ENCODE measurements at places on chromosomes 2 and 18.
A peak's percentile ranks its signal among the peaks of the same experiment; 100 is the strongest.

- DNase-seq, result no peak
Measured at GRCh38 chr2:209208211-209208610, 215.6 kb upstream of the MAP2 start.

DNA sequence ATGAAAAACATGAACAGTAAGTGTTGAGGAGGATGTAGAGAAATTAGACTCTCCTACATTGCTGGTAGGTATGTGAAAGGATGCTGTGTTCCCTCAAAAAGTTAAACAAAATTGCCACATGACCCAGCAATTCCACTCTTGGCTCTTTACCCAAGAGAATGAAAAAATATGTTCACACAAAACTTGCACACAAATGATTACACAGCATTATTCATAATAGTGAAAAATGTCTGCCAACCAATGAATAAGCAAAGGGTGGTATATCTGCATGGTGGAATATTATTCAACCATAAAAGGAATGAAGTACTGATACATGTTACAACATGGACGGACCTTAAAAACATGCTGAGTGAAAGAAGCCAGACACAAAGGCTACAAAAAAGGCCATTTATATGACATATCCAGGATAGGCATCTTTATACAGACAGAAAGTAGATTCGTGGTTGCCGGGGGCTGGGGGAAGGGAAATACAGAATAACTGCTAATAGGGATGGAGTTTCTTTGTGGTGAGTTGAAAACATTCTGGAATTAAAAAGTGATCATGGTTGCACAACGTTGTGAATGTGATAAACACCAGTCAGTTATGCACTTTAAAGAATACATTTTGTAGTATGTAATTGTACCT is 85.4 kb upstream of the MYO3B start:
- DNase-seq, result no peak

DNA sequence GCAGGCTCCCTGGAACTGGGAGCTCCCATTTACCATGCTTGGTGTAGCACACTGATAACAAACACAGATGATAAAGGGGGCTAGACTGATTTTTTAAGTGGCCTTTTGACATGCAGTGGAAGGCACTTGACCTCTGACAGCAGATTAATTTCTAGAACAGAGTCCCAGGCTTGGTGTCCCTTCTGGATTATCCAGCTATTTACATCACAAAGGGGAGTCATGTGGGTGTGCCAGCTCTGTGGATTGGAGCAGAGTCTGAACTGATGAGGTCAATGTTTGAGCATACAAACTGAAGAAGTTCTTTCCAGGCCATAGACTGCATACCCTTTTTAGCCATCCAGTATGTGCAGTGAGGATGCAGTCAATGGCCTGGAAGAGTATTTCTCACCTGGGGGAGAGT is 31.5 kb upstream of the SIX2 start:
- no peak for DNase-seq

DNA sequence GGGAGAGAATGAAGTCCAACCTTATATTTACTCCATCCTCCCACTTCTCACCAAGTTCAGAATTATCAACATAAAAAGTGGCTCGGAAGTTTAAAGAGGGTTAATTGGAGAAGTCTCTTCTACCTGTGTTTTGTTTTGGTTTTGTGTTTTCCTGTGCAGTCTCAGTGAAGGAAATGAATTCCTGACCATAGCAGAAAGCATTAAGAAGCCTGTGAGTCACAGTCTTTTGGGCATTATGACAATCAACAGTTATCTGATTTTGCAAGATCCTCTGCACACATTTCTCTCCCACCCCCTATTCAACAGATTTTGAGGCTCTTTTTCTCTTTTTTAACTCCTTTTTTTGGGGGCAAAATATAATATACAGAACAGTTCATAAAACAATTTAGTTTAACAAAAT is 8.6 kb upstream of the RPL37A start:
- DNase-seq, result no peak

GRCh38 chr2:58721912-58722591 is 480.9 kb upstream of the FANCL start:
- no peak for DNase-seq

DNA sequence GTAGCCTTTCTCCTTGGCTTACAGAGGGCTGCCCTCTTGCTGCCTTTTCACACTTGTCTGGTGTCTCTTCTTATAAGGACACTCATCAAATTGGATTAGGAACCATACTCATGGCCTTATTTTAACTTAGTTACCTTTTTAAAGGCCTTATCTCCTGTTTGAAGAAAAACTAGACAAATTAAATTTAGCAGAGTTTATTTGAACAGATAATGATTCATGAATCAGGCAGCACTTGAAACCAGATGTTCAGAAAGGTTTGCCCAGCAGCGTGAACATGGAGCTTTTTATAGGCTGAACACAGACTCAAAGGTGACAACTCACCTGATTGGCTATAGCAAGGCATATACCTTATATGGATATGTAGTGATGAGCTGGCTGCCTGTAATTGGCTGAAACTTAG is 238.0 kb downstream of the GULP1 start:
- no peak for DNase-seq

GRCh38 chr18:6161549-6161948 is 253.2 kb downstream of the L3MBTL4 start:
- no peak for DNase-seq

- DNase-seq, result no peak
Measured at GRCh38 chr2:237065071-237065377, 20.7 kb upstream of the COPS8 start.

GRCh38 chr2:229180658-229181057 is 90.4 kb downstream of the PID1 start:
- DNase-seq, result no peak

DNA sequence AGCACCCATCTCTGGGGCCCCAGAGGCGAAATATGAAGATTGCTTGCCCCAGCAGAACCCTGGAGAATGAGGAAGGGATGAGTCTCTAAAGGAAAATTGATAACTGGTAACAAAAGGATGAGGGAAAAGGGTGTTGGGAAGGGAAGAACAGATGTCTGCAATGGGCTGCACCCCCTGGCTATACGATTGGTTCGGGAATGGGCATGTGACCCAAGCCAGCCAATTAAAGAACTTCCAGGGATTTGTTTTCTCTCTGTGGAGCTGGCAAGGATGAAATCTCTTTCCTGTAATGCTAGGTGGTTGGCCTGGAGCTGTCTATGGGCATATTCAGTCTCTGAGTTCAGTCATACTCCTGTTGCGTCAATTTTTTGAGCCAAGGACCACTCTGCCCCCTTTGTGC is 12.8 kb upstream of the NPPC start:
- DNase-seq, result no peak

GRCh38 chr2:15568874-15569273 is 7.7 kb upstream of the NBAS start:
- DNase-seq, result no peak

GRCh38 chr2:84849271-84849952 is 31.5 kb downstream of the TRABD2A start:
- DNase-seq, result no peak

- no peak for DNase-seq
Measured at GRCh38 chr2:64914735-64915509, 74.3 kb upstream of the SLC1A4 start.

DNA sequence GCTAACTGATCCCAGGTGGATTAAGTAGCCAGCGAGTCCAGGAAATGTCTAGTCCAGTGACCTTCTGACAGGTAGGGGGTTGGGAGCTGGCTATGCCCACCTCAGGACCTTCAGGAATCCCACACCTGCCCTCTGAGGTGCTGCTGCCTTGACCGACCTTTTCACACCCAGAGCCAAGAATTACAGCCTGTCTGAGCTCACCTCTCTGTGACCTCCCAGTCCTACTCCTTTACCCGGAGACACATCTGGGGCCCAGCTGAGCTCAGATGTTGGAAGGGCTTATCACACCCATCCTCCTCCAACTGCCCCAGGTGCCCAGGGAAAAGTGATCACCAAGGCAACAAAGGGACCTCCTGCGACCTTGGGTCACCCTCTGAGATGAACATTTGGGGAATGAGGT is 413.3 kb upstream of the TNP1 start:
- DNase-seq, result no peak

DNA sequence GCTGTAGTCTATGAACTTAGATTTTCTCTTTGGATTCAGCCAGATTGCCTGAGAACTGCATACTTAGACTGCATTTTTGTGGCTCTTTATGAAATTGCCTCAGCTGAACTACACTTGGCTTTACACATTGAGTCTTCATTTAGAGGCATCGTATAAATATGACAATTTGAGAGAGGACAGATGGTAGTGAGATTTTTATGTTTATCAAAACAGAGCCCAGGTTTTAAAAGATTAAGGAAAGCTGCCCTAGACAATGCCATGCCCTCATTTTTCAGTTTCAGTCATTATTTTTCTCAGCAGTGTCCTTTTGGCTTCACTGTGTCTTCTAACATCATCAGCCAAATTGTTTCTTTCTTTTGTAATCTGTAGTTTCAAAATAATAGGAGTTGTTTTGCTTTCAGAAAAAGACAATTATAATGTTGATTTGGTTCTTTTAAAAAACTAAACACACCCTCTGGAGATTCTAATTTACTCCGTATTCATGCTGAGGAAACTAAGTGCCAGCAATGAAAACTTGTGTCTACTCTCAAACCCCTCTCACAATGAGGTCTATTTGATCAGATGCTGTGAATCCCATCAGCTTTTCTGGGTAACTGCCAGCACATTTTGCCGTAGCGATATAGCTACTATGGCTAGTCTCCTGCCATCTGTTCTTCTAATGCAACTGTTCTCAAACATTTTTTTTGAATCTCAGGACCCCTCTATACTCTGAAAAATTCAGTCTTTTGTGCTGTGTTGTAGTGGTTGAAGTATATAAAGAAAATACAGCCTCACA is 46.2 kb downstream of the TWSG1 start:
- no peak for DNase-seq

- peak; percentile 83 for DNase-seq
Measured at GRCh38 chr18:37484983-37485834, 80.4 kb downstream of the CELF4 start.

- no peak for DNase-seq
Measured at GRCh38 chr2:101109451-101110118, 41.6 kb downstream of the TBC1D8 start.

DNA sequence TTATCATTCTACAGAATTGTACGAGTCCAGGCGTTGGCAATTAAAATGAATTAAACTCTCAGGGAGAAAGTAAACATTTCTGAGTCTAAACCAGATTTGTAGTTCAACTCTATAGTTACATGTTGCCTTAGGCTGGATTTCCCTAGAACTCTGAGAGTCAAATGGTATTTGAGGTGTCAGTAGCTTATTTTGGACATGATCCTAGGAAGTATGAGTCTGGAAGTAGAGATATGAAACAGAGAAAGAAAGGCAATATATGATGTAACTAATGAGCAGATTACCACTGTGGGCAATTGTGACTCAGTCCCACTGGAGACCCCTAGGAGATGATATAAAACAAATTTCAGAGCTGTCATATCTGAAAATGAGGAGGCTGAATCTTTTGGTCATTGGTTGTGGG is 199.1 kb upstream of the UBE2E3 start:
- no peak for DNase-seq

- no peak for DNase-seq
Measured at GRCh38 chr2:199848389-199849130, 2.4 kb downstream of the FTCDNL1 start.

- no peak for DNase-seq
Measured at GRCh38 chr18:74380916-74381315, 65.3 kb downstream of the C18orf63 start.

DNA sequence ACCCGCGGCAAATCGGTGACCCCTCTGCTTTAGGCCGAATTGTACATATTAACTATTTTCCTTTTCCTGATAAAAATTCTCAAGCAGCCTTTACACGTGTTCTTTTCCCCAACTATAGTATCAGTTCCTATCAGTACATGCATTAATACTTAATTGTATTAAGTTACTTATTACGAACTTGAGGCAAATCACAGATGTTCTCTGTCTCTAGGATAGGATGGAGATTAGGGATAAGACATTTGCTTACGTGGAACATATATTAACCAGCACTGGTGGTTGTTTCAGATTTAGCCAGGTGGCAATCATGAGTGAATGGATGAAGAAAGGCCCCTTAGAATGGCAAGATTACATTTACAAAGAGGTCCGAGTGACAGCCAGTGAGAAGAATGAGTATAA is 675 bp downstream of the GEMIN6 start:
- no peak for DNase-seq

GRCh38 chr18:32775628-32776027 is 2.8 kb upstream of the KLHL14 start:
- DNase-seq, result no peak

DNA sequence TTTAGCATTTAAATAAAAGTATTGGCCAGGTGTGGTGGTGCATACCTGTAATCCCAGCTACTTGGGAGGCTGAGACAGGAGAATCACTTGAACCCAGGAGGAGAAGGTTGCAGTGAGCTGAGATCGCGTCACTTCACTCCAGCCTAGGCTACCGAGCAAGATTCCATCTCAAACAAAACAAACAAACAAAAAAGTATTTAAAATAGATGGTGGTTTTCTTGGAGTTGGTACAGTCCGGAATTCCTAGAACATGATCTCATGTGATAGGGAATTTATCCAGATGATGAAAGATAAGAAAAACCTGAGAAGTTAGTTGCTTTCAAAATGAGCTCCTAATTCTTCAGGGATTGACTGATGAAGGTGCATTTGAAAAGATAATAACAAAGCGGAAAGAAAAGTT is 62.0 kb downstream of the BIRC6 start:
- DNase-seq, result no peak

DNA sequence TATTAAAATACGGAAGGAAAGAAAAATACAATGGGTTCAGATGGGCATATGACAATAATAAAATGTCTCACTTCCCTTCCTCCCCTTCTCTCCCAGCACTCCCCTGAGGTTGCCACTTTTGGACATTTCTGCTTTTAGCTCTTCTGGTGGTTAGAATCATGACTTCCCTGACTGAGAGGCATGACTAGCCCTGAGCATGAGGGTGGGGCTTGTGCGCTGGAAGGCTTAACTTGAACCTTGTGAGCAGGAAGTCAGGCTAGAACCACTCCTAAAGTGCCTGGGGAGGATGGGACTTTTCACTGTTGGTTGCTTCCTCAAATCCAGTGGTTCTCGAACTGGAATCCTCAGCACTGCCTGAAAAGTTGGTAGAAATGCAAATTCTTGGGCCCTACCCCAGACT is 19.7 kb upstream of the ARHGAP25 start:
- no peak for DNase-seq

DNA sequence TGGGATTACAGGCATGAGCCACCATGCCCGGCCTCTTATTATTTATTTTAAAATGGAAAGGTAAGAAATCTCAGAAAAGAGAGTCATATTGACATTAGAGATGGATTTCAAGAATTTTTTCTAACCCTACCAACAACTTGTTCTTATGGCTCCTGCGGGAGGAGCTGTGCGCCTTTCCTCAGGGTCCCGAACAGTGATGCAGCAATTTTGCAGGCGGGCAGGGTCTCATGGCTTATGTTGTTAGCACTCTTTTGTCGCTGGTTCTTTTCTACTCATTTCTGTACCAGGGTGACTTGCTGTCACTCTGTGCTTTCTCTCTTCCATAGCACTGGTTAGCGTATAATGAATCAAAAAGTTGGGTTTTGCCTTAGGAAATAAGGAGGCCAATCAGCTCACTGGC is 148.8 kb upstream of the DLGAP1 start:
- no peak for DNase-seq

DNA sequence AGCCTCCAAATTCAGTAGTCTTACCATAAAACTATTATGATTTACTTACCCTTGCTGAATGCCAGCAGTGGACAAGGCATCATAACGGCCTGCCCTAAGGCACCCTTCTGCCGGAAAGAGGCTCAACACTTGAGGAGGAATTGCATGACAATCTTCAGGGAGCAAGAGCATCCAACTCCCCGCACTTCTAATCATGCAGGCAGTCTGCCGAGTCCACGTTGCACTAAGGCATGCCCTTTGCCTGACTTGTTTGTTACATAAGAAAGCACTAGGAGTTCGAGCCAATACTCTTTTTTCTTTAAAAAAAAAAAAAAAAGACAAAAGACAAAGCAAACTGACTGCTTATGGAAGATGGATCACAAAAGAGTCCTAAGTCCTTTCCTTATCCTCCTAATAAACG is 17.9 kb upstream of the SPTBN1 start:
- no peak for DNase-seq
